ENCODE measurements at places on chromosomes 5 and 9.

GRCh38 chr5:116569999-116570398 is 4.6 kb downstream of the SEMA6A start:
- no peak for DNase-seq

DNA sequence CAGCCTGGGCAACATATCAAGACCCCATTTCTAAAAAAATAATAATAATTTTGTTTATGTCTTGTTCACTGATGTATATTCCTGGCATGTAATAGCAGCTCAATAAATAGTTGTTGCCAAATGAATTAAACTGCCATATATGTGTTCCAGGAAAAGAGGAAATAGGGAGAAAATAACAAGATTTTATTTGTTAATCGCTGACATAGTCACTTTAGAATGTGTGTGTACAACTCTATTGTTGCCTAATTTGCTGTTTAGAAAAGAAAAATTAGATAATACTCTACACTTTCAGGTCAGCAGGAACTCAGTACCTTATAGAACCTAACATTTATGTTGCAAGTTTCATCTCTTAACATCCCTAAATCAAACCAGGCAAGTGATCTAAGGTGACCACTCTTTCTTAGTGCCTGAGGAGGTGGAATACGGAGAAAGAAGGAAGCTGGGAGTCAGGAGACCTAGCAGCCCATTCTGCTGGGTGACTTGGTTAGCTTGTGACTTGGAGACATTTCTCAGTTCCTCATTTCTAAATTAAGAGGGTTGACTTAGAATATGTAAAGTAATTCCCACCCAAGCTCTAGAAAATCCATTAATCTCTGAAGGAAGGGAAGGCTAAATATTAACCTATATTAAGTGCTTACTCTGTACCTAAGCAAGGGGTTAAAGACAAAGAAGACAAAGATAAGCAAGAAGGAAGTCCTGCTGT is 110.3 kb upstream of the IQGAP2 start:
- no peak for DNase-seq

DNA sequence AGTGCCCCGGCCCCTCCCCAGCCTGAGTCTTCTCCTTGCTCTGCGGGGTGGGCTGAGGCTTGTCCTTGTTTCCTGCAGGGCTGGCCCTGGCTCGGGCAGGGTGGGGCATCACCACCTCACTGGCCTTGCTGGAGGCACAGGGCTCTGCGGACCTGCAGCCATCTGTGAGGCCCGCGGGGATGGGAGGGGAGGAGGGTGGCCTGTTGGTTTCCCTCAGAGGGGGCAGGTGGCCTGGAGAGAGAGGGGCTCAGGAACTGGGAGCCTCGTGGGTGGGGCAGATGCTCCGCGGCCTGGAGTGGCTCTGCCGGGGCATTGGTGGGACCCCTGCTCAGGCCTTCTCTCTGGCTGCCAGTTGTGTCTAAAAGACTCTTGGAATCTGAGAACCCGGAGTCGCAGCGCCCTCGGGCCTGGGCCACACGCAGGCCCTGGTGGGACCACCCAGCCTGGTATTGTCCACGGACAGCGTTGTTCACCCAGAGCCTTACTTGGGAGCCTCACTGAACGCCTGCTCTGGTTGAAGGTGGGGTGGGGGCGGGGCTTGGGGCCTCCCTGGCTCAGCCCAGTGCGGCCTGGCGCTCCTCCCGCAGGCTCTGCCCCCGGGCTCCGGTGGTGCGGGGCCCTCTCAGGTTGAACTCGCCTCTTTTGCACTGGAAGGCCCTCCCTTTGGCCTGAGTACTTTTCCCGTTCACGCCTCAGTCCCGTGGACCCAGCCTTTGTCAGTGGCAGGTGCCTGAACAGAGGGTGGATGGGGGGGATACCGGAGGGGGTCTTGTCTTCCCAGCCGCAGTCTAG is 111.3 kb downstream of the RXRA start:
- DNase-seq = no peak

DNA sequence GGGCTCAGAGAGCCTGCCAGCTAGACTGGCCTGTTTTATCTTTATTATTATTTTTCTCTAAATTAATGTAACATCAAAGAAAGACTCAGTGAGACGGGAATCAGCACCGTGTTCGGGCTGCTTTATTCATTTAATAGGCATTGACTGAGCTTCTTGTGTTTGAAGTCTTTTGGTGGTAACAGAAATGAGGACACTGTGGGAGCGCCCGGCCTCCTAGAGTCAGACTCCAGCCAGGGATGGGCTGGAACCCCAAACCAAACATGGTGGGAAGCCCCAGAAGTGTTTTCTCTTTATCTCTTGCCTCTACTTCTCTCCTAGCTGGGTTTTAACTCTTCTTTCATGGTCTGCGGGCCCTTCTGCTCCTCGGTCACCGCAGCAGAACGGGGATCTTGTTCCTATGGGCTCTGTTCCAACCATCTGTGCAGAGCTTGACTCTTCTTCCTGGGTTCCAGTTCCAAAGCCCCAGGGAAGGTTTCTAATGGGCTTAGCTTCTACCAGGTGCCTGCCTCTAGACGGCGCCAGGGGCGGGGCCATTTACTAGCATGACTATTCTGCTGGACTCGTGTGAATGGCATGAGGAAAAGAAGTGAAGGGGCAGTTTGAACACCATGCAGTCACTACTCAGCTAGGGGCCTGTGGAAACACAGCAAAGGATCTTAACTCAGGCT is 123.8 kb downstream of the FGF18 start:
- no peak for DNase-seq

DNA sequence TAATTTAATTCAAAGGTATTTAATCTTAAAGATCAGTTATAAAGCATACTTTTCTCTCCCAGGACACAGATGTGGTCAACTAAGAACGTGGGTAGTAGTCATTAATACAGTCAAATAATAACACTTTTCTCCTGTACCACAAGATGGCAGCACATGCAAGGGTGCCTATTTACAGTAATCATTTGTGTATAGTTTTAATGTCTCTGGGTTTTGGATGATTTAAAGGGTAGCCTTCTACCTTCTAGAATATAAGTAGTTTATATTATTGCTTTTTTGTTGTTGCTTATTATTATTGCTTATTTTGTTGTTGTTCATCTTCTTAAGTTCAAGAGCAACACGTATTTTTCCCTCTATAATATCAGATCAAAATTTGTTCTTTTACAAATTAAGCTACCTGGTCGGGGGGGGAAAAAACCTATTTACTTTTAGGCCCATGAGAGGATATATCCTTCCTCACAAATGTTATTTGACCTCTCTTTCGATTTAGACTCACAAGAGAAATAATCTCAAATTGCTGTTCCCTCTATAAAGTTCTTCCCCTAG is 59.6 kb upstream of the SLC27A6 start:
- no peak for DNase-seq

GRCh38 chr9:98191671-98192502 is 550 bp downstream of the CORO2A start:
- peak; percentile 28 for DNase-seq

GRCh38 chr5:139654464-139654863 is 6.3 kb downstream of the CXXC5 start:
- no peak for DNase-seq

GRCh38 chr5:60209146-60209840 is 315.8 kb upstream of the PDE4D start:
- no peak for DNase-seq

- DNase-seq = peak; percentile 19
Observed at GRCh38 chr5:135240781-135241360, 158.2 kb downstream of the MACROH2A1 start.

DNA sequence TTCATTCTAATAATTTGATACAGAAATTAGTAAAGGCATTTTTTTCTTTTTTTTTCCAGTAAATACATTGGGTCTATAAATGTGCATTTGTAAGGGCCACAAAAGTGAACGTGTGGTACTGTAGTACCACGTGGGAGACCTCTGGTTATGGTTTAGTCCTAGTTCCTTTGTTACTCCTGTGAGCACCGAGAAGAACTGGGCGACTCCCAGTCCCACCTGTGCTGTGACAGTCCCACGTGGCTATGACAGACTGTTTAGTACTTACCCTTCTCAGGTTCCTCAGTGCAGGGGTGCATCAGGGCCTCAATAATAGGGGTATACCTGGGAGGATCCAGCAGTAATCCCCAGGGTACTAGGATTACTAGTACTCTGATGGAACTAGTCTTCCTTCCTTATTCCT is 49.3 kb downstream of the LRRC70 start:
- DNase-seq = no peak

DNA sequence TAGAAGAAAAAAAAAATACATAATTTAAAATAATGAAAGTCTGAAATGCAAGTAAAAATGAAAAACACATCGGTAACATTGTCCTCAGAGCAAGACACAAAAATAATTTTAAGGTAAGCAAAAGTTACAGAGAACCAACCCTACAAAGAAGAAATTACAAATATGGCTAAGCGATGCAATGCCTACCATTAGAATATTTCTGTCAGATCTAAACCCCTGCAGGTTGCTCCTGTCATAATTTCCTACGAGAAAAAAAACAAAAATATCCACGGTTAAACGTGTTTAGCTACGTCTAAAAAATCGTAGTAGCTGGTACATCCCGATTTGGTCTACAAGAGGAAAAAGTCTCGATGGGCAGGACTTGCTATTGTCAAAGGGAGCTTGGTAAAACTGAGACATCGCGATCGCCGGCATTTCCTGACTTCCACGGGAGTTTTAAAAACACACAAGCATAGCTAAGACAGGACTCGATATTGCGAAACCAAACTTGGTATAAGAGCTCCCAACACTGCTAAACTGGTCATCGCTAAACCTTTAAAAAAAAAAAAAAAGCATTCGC is 1.1 kb upstream of the ANXA2R start:
- no peak for DNase-seq

DNA sequence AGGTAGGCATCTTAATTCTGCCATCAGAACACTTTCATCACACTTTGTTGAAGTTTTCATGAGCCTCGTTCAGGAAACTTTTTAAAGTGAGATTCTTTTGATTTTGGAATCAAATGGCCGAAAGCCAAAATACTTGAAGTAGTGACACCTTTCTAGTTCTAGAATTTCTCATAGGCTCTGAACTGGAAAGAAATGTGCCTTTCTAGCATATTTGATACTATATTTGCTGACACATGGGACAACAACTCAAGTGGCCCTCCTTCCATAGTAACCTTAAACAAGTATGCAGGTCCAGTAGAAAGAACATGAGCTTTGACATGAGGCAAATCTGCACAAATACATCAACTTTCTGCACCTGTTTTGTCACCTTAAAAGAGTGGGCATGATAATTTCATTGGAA is 22.0 kb upstream of the DMRTA1 start:
- no peak for DNase-seq

- no peak for DNase-seq
Observed at GRCh38 chr9:81632599-81632998, 56.7 kb downstream of the TLE1 start.

DNA sequence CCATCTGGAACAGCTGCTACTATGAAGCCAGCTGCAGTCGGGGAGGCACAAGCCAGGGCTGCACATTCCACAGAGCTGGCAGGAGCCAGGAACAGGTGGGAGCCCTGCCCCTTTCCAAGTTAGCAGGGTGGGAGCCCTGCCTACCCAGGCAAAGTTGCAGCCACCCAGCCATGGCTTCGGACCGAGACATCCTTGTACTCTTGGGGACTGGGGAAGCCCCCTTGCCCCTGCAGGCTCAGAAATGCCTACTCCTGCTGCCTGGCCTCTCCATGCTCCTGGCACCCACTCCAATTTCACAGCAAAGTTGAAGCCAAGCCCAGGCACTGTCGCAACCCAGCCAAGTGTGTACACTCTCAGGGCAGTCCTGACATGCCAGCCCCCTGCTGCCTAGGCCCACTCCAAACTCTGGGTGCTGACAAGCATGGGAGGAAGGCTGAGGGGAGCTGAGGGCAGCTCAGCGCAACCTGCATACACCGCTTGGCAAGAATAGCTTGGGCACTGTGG is 165.1 kb downstream of the RNF180 start:
- no peak for DNase-seq

- no peak for DNase-seq
Observed at GRCh38 chr9:37706290-37706689, 47.3 kb upstream of the TRMT10B start.

DNA sequence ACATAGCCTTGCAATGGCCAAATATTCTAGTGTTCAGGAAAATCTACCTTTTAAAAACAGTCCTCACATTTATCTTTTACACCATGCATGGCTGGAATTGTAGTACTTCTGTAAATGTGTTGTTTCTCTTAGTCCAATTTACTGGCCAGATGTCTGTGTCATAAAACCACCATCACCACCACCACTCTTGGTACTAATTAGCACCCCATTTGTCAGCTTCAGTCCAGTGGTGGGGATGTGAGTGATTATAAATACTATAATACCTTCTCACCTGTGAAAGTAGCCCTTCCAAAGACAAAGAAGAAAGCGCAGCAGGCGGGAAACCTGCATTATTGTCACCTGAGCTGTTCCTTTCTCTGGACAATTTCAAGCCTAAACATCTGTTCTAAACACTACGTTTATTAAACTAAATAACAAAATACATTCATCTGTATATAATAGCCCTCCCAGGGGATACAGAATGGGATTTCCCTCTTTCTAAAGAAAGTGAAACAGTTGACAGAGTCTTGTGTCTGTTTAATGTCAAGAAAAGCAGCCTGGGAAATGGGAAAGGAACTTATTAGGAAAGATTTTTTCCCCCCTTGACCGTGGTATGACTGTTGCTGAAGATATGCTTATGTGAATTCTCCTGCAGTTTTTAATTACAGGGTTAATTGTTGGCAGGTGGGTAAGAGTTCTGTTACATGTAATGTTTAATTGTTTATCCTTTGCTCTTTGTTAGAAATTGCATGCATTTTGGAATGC is 144.5 kb upstream of the NUDT12 start:
- DNase-seq = no peak

- DNase-seq = no peak
Observed at GRCh38 chr9:135290566-135290965, 189.0 kb upstream of the PPP1R26 start.

DNA sequence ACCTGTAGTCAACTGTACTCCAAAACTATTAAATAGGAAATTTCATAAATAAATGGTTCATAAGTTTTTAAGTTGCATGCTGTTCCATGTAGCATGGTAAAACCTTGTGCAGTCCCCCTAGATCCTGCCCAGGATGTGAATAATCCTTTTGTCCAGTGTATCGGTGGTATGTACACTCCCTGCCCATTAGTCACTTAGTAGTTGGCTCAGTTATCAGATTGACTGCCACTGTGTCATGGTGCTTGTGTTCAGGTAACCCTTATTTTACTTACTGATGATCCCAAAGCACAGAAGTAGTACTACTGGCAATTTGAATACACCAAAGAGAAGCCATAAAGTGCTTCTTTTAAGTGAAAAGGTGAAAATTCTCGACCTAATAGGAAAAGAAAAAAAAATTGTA is 134.2 kb downstream of the RNF180 start:
- no peak for DNase-seq

DNA sequence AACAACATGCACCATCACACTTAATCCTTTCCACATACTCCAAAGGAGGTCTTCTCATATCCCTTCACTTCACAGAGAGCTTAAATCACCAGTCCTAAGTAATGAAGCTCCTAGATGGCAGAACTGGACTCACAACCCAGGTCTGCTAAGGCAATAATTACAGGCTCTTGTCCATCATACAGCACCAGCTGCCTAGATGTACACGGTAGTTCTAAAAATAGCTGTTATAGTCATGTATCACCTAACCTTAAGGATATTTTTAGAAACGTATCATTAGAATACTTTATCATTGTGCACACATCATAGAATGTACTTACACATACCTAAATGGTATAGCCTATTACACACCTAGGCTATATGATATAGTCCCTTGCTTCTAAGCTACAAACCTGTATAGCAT is 644.6 kb upstream of the RGMB start:
- no peak for DNase-seq

GRCh38 chr5:91712718-91713117 is 329.6 kb upstream of the ARRDC3 start:
- DNase-seq = no peak
